ENCODE measurements at places on chromosomes 3 and 15. TPM values are rescaled to one million over a fixed set of nuclear protein-coding genes. Genes with fewer than 3 reads are reported as not detected.

Gene PIERCE2
- 3.7 TPM for total RNA-seq

Gene SAXO2
- total RNA-seq = not detected

Gene CHRD
- 0.03 TPM for total RNA-seq

Gene GOLGA6L10
- not detected for total RNA-seq

Gene LARP6
- 62.8 TPM for total RNA-seq

Gene MAGI1
- 3.7 TPM for total RNA-seq

Gene MASP1
- 96.8 TPM for total RNA-seq

Gene SLC35A5
- total RNA-seq = 22.3 TPM

Measured in MG63 (cell line).